ENCODE measurements at places on chromosomes 1 and 21.

GRCh38 chr1:104190821-104191220, 441.1 kb downstream of the AMY1C start:
- no peak for DNase-seq

GRCh38 chr1:15737324-15738319, 1.6 kb downstream of the SLC25A34 start:
- DNase-seq: no peak

DNA sequence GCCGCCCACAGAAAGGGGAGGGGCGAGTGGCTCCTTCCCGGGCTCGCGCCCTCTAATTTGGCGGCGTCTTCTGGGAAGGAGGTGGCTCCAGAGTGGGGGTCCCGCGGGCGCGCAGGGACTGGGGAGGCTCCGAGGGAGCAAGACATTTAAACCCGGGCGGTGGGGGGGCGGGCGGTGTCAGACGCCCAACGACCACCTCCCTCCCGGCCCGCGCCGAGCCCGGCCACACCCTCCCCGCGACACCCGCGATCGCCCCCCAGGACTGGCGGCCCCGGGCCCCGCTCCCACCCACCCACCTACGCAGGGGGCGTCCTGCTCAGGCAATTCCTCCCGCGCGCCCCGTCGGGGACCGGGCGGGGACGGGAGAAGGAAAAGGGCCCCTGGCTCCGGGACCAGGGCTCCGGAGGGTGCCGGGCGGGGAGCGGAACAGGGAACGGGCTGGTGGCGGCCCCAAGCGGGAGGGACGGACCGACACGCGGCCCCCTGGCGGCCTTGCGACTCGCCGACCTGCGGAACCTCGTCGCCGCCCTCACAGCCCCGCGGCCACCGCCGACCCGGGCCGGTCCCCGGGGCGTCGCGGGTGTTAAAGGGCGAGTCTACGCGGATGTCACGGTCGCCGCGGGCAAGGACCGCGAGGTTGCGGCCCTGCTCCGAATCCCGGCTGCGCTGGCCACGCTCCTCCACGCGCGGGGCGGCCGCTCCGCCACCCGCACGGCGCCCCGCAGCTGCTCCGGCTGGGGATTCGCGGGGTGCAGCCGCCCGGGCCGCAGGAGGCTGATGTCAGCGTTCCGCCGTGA, 94.0 kb upstream of the FMN2 start:
- DNase-seq: no peak

- no peak for DNase-seq
Measured at GRCh38 chr1:223802602-223803001, 43.1 kb downstream of the TP53BP2 start.

DNA sequence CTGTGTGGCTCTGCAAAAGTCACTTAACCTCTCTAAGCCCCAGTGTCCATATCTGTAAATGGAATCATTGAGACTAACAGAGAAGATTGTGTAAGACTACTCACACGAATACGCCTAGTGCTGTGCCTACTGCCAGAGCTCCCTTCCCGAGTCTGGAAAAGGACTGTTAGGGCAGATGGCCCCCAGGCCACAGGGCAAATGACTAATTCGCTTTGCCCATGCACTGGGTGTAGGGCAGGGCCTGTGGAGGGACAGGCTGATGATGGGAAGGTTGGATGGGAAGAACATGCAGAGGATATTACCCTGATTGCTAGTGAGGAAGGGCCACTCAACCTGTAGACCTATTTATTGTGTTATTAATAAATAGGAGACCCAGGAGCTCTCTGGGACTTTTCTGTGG, 4.2 kb upstream of the GPR61 start:
- DNase-seq: no peak

DNA sequence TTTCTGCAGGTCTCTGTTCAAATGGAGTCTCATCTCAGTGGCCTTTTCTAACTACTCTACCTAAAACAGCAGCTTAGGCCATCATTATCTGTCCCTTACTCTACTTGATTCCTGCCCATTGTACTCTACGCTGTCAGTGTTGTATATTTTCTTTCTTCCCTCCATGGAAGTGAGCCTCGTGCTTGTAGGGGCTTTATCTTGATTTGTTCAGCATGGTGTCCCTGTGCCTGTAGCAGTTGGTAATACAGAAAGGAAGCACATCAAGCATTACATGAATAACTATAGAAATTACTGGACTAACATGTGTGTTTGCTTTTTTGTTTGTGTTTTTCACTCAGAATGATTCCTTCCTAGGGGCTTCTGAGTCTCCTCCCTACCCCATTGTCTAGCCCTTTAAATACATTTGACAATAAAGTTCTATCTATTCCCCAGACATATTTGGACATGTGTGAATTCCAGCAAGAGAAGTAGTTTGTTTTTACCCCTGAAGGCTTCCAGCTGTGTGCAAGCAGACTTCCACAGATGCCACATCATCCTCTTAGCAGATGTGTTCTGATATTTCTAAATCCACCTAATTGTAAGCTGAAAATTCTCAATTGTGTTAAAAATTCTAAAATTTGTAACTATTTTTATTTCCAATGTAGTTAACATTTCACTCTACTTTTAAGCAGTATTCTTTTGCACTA, 40.3 kb downstream of the PRMT2 start:
- no peak for DNase-seq

DNA sequence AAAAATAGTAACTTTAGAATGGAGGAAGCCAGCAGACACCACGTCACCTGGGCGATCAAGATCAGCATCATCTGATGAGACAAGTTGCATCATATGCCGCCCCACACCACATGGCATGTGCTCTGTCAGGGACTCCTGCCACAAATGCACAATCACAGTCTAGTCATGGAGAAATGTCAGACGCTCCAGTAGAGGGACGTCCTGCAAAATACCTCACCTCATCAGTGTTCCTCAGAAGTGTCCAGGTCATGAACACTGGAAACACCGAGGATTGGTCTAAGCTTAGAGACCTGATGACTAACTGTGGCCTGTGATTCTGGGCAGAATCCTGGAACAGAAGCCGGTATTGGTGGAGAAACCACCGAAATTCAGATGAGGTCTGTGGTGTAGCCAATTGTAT, 14.3 kb downstream of the ADARB1 start:
- no peak for DNase-seq

GRCh38 chr1:32920833-32921232, 19.6 kb upstream of the TMEM54 start:
- no peak for DNase-seq

- no peak for DNase-seq
Measured at GRCh38 chr1:18657506-18658201, 27.0 kb downstream of the PAX7 start.

- DNase-seq: no peak
Measured at GRCh38 chr21:44958471-44959191, 18.8 kb downstream of the SLX9 start.

- no peak for DNase-seq
Measured at GRCh38 chr1:109247401-109248365, 1.7 kb upstream of the CELSR2 start.

DNA sequence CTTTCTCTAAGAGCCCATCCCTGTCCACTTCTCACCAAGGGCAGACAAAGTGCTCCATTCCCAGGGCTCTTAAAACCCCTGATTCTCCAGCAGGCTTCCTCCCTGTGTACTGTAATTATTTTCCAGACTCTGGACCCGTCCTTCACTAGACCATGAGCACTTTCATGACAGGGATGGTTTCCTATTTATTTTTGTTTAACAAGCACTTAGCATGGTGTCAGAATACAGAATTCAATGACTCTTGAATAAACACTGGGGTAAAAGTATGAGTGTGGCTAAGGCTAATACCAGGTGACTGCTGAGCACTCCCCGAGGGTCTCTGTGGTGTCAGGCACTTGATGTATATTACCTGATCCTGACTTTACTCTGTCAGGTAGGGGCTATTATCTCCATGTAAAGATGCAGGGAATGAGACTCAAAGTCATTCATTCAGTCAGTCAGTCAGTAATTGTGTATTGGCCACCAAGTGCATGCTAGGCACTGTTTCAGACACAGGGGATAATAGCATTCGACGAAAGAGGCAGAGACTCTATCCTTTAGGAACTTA, 47.2 kb downstream of the C1orf21 start:
- peak; percentile 82 for DNase-seq

GRCh38 chr21:46518983-46519583, 60.4 kb downstream of the DIP2A start:
- DNase-seq: no peak

GRCh38 chr1:29475326-29475725, 239.0 kb downstream of the PTPRU start:
- DNase-seq: no peak

DNA sequence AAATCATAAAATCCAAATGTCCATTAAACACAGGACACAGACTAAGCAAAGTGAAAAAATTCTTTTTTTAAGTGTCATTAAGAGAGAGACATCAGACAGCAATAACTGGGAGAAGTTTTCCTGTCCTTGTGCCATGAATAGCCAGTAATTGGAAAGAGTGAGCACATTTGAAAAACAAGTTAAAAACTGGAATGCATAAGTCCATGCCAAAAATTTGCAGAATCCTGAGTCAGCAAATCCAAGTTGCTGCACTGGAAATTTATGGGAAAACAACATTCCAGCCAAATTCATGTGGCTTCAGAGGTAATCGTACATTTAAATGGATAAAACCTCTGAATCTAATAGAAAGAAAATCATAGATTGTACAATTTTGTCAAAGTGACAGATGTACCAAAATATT, 291.4 kb downstream of the LRRC40 start:
- DNase-seq: no peak

- DNase-seq: no peak
Measured at GRCh38 chr1:118488787-118489186, 303.8 kb upstream of the SPAG17 start.

- DNase-seq: no peak
Measured at GRCh38 chr1:35656863-35657232, 15.5 kb upstream of the PSMB2 start.

GRCh38 chr1:169588785-169589485, 2.7 kb upstream of the F5 start:
- DNase-seq: no peak

GRCh38 chr1:51326839-51327238, 3.5 kb downstream of the TTC39A start:
- DNase-seq: no peak

GRCh38 chr1:62707744-62708120, 19.5 kb upstream of the DOCK7 start:
- DNase-seq: no peak

- DNase-seq: no peak
Measured at GRCh38 chr1:159868766-159869165, 6.3 kb upstream of the VSIG8 start.

DNA sequence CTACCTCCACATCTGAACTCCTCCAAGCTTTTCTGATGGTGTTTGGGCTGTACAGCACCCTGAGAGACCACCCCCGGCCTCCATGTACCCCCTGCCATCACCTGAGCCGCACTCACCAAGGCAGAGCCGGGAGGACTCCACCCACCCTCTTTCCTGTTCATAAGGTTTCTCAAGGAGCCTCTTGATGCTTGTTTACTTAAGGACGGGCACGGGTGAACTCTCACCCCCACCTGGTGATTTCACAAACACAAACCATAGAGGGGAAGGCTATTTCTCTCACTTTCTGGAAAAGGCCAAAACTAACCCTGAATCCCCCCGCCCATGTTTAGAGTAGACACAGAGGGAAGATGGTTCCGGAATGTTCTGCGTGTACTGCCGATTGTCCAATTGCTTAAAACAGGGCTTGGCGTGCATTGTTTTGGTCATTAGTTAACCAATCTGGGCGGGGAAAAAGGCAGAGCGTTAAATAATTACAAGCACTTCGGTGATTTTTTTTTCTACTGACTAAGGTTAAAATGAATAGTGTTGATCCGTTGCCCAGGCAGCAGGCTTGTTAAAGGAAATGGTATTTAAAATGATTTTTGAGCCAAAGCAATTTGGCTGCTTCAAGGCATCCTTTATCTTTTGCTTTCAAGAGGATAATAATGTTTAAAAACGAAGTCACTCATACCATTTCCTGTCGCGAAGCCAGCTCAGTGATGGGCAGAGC, 279.8 kb upstream of the VAMP3 start:
- DNase-seq: peak; percentile 48

DNA sequence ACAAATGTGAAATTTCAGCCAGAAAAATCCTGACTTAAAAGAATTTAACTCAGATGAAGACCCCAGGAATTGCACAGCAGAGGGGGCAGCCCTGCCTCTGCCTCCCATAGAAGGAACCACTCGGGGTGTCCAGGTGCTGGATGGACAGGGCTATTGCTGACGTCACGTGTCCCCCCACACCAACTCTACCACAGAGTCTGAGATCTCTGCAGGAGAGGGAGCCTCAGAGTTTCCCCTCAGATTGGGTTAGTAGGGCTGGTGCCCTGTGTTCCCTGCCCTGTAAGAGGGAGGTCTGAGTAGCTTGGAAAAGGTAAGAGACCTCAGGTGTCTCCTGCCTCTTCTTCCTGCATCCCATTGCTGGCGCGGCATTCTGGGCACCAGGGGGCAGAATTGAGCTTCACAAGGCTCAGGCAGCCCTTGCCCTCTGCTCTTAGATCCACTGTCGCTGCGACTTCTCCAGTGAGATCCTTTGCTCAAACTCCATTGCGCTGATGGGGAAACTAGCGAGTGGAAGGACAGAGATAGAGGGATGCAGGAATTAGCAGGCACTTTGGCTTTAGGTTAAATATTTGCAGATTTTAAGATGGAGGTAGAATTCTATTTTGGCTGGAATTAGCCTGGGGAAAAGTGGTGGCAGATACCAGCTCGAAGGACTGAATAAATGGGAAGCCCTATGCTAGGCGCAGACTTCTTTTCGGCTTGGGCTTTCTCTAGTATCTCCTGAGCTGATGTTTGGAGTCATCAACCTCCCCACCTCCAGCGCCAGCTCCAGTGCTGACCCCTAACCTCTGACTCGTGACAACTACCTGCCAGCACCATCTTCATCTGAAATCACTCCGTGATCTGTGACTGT, 42.8 kb upstream of the DMBX1 start:
- DNase-seq: peak; percentile 72

- DNase-seq: no peak
Measured at GRCh38 chr1:221778125-221778524, 36.2 kb upstream of the DUSP10 start.

DNA sequence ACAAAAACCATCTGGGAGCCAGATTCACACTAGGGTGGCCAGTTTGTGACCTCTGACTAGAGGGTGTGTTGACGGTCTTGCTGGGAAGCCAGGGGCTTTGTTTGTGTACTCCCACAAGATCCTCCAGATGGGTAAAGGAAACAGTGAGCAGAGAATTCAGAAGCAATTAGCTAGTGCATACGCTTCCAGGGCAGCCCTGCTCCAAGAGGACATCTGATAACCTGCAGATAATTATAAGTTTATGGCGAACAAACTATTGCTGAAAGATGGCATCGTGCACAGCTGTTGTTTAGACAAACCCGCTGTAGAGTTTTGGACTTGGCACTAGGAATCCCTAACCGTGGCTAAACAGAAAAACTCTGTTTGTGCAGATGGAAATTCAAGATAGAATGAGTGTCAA, 326.4 kb downstream of the TGFB2 start:
- no peak for DNase-seq

- DNase-seq: no peak
Measured at GRCh38 chr1:232629250-232630046, 485 bp downstream of the SIPA1L2 start.

DNA sequence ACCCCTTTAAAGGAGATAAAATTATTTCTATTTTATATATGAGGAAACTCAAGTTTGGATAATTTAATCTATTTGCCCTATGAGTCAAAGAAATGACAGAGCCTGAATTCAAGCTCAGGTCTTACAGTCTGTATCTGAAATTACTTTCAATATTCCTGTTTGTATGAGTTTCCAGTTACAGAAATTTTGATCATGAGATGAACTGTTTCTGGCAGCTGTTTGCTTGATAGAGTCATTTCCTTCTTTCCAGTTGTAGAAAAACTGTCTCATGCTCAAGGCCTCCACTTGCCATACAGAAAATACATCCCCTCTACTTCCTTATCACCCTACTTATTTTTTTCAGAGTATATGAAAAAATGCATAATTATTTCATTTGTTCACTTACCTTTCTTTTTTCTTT, 87.6 kb downstream of the PTPRC start:
- DNase-seq: no peak

- no peak for DNase-seq
Measured at GRCh38 chr1:92363401-92363800, 64.5 kb downstream of the RPAP2 start.
